ENCODE measurements at places on chromosomes 12 and 14.

GRCh38 chr12:47391566-47391965, 311.8 kb upstream of the AMIGO2 start:
- no peak for DNase-seq

- DNase-seq, result no peak
Observed at GRCh38 chr14:59398841-59399240, 66.3 kb downstream of the GPR135 start.

- DNase-seq, result no peak
Observed at GRCh38 chr12:106128585-106129328, 10.0 kb downstream of the NUAK1 start.

GRCh38 chr12:3667485-3667884, 85.4 kb downstream of the CRACR2A start:
- no peak for DNase-seq

DNA sequence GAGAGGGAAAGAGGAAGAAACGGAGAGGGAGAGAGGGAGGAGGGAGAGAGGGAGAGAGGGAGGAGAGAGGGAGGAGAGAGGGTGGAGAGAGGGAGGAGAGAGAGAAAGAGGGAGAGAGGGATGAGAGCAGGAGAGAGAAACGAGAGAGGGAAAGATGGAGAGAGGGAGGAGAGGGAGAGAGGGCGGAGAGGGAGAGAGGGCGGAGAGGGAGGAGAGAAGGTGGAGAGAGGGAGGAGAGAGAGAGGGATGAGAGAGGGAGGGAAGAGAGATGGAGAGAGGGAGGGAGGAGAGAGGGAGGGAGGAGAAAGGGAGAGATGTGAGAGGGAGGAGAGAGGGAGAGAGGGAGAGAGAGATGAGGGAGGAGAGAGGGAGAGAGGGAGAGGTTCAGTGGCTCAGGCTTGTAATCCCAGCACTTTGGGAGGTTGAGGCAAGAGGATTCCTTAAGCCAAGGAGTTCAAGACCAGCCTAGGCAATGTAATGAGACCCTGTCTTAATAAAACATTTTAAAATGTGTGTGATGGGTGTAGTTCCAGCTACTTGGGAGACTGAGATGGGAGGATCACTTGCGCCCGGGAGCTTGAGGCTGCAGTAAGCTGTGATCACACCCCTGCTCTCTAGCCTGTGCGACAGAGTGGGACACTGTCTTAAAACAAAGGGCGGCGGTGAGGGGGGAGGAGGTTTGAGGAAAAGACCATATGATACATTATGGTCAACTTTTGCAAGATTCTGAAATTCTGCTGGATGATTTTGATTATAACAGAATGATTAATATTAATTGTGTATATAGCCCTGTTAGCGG, 21.3 kb upstream of the SNRPF start:
- no peak for DNase-seq

DNA sequence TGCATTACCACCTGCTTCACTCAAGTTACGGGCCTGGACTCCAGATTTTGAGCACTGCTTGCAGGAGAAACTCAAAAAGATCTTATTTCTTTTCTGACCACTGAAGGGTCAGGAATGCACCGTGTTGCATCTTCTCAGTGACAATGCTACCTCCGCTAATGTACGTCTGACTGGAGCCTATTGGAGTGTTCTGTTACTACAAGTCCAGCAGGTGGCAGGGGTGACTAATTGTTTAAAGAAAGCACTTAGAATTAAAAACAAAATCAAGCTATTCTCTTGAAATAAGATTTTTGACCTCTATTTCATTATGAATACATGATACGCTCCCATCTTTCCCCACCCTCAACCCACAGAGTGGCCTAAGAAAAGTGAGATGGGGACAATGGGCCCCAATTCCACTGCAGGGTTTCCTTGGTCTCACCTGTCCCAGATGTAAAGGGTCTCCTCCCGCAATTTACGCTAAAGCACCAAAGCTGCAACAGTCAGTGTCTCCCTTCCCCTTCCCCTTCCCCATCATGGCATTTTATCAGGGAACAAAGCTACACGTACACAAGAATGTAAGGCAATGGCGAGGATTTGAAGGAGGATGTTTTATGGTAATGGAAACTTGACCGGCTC, 2.2 kb downstream of the TBPL2 start:
- peak; percentile 72 for DNase-seq
